ENCODE measurements at places on chromosomes 3 and 15.

DNA sequence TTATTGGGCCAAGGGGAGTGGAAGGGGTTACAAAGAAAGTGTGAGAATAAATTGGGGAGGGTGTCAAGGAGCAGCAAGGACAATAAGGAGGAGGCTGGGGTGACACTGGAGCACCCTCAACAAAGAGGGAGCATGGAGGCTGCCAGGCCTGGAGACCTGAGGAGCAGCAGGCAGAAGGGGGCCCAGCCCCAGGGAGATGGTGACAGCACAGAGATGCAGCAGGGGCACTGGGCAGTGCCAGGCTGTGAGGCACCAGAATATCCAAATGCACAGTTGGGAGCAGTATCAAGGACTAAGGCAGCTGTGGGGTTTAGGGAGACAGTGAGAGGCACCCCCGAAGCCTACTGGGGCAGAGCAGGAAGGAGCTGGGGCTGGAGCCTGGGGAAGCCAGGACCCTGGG is 19.4 kb upstream of the ALAS1 start:
- DNase-seq = no peak

DNA sequence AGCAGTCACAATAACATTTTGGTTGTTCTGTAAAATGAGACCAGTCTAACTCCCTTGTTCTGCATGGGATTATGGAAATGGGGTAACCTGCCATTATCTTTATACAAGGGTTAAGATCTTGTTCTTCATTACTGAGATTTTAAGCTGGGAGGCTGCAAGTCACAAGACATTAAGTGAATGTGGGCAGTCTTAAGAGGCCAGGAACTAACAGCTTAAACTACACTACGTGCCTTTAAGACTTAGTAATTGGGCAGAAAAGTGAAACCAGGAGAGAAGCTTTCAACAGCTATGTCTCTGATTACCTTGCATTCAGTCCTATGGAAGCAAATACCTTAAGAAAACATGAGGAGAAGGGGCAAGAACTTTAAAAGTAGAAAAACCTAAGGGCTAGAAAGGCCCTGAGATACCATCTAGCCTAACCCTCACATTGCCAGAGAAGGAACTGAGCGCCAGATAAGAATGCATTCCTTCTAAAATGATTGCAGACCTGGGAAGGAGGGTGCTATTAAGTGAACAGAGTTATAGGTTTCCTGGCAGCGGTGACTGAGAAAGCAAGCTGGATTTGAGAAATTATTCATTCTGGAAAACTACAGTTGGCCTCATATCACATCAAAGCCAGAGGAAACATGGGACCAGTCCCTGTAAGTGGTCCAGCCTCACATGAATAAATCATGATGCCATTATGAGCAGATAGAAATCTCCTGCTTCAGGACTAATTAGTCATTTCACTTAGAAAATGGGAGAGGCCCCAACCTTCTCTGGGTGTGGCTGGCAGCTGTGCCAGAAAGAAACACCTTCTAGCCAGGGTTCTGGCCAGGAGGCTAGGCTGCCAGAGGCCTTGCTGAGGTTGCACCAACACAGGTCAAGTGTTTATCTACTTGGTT is 32.9 kb downstream of the DAPK2 start:
- no peak for DNase-seq

- DNase-seq = no peak
Observed at GRCh38 chr15:31377030-31377429, 50.4 kb downstream of the KLF13 start.

DNA sequence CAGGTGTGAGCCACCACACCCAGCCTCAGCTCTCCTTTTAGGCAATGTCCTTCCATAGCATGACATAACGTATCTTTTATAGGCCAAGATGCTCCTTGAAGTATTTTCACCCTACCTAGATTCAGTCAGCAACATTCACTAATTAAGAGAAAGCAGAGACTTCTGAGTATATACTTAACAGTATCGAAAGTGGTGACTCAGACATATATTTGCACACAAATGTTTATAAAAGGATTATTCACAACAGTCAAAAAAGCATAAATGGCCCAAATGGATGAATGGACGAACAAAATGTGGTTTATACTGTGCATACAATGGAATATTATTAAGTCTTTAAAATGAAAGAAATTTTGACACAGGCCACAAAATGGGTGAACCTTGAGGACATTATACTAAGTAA is 108.6 kb downstream of the ZNF385D start:
- DNase-seq = no peak

DNA sequence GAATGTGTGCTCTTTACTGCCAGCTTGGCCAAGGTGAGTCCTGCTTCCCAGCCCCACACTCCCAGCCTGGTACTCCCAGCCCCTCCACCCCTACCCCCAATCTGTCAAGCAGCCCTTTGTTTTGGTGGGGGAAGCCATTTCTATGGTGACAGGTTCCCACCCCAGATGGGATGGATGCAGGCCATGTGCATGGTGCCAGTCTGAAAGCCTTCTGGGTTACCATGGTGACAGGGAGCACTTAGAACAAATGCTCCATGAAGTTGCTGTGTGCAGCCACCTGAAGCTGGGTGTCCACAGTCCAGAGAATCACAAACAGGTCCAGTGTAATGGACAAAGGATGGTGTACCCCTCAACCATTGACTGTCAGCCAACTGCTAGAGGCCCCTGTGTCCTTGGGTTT is 19.1 kb upstream of the VILL start:
- DNase-seq = no peak

- DNase-seq = no peak
Observed at GRCh38 chr15:65339416-65339815, 34.9 kb downstream of the RNU5B-1 start.

DNA sequence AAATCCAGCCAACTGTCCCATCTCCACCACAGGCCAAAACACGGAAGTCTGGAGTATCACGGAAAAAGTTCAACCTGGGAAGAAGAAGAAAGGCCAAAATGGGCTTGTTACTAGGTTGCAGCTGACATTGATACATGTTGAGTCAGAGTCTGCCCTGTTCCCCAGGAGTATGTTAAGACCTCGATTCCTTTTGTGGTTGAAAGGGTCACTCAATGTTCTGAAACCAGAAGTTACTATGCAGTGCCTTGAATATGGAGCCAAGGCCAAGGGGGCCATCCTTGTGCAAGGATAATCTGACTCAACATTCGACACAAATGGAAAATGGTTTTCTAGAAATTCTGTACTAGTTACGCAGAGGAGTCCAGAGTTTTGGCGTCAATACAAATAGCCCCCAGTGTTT is 104.2 kb downstream of the DGKG start:
- DNase-seq = no peak

- DNase-seq = no peak
Observed at GRCh38 chr3:136671921-136672320, 80.3 kb downstream of the STAG1 start.

DNA sequence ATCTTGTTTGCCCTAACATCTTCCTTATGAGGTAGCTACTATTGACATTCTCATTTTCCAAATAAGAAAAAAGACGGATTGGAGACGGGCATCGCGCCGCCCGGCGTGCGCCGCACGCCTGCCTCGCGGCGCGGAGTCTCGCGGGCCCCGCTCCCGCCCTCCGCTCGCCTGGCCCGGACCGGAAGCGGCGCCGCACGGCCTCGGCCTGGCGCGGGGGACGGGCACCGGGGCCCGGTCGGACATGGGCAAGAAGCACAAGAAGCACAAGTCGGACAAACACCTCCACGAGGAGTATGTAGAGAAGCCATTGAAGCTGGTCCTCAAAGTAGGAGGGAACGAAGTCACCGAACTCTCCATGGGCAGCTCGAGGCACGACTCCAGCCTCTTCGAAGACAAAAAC is 112.0 kb downstream of the IL12A start:
- no peak for DNase-seq

- DNase-seq = no peak
Observed at GRCh38 chr3:120524171-120524923, 71.8 kb upstream of the NDUFB4 start.

GRCh38 chr15:68425428-68426060 is 6.4 kb downstream of the ITGA11 start:
- DNase-seq = no peak

DNA sequence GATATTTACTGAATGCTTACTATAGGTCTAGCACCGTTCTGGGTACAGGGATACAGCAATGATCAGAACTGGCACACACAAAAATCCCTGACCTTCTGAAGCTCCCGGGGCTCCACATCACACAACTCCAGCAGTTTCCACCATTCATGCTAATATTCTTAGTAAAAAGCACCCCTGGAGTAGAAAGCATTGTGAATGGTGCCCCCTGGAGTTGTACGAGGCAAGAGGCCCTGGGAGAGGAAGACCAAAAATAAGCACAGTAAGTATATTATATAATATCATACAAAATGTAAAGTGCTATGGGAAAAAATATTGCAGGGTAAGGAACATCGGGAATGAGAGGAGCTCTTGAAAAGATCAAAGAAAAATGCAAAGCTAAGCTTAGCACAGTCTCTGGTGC is 790 bp upstream of the SRGAP3 start:
- DNase-seq = no peak

DNA sequence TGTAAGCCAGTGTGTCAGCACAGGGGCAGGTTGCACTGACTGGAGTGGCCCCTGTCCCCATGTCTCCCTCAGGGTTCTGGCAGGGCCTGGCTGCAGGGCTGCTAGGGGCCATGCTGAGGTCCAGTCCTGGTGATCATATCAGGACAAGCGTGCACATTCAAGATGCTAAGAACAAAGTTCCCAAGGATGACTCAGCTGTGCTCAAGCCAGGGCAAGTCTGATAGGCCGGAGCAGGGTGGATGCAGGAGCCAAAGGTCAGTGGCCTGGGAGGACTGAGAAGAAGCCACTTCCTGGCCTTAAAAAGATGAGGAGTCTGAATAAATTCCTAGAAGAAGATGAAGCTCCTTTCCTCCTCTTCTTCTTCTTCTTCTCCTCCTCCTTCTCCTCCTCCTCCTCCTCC is 353.2 kb downstream of the AGBL1 start:
- no peak for DNase-seq

DNA sequence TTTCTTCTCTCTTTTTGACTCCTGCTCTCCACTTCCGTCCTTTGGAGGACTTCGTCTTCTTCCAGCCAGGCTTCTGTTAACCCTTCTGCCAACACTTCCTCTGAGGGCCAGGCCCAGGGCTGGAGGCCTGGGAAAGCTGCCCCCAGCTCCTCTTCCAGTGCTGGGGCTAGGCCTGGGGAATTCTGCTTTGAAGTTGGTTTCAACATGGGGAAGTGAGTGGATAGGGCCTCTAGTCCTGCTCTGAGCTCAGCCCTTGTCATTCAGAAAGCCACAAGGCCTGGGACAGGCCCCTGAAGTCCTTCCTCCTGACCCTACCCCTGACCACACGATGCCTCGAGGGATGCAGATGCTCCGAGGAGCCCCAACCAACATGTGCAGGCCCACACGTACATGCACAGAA is 53.9 kb upstream of the HERC1 start:
- no peak for DNase-seq
